GM23338 (cell line): ENCODE measurements at places on chromosomes 5 and 9. TPM values are rescaled to one million over a fixed set of nuclear protein-coding genes. Genes with fewer than 3 reads are reported as not detected.

DNA sequence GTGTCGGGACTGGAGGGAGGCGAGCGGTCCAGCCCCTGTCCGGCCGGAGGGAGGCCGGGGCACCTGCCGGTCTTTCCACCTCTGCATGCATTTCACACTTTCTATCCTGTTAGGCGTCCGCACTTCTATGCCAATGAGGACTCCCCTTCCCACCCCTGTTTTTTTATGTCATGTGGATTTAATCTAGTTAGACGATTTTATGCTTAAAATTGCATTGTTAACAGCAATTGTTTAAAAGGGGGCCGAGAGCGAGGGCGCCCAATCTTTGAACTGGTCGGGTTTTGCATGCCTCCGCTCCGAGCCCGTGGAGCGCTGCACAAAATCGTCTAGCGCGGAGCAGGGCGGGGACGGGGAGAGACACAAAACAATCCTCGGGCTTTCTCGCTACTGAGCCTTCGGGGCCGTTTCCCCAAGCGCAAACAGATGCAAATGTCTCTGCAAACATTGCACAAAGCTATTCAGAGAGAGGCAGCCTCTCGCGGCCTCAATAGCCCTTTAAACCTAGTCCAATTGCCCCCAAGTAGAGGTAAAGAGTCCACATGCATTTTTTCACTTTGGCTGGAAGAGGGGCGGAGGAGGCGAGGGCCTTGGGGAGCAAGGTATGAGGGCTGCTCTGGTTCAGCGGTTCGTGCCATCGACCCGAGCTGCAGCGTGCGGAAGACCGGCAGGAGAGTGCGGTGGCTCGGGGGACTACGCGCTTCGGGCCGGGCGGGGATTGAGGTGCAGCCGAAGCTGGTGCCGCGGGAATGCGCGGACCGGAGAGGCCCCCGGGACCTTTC is 37.5 kb upstream of the TIFAB start:
- DNase-seq = peak; percentile 62
- peak overlapping the region; percentile 57 for H3K4me3 ChIP-seq
- no peak overlapping the region for H3K27ac ChIP-seq

DNA sequence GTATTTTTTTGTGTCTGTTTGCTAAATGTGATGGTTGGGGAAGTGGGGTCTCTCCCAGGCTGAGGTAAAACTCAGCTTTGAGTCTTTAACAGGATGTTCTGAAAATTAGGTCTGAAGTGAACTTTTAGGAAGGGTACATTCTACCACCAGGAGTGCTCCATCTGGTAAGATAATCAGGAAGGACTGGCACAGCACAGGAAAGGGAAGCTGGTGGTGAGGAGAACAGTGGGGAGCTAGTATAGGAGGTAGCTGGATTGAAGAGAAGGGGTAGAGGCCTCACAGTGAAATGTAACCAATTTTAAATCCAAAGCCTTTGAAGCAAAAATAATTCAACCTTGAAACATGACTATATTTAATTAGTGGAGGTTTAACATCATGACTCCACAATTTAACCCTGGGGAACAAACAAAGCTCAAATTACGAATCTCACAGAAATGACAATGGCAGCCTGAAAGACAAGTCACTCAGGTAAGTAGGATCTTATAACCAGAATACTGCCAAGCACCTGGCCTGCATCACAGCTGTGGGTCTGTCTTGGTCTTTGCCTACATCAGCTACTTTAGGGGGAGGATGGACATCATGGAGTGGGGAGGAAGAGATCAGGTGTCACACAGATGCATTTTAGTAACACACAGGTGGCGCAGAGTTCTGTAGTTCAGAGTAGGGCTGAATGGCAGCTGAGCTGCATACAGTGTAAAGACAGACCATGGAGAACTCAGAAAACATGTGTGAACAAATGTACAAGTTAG is 445.3 kb downstream of the DMRT2 start:
- no peaks in the 10 kb centered on the region for H3K36me3 ChIP-seq
- peaks cover 14% of the 10 kb centered on the region for H3K4me1 ChIP-seq
- H3K27me3 ChIP-seq = no peaks in the 10 kb centered on the region
- H3K27ac ChIP-seq = no peak overlapping the region
- H3K4me3 ChIP-seq = no peak overlapping the region

Gene DDX4
- 0.83 TPM in 1 of 2 replicates, not detected in the other for total RNA-seq

DNA sequence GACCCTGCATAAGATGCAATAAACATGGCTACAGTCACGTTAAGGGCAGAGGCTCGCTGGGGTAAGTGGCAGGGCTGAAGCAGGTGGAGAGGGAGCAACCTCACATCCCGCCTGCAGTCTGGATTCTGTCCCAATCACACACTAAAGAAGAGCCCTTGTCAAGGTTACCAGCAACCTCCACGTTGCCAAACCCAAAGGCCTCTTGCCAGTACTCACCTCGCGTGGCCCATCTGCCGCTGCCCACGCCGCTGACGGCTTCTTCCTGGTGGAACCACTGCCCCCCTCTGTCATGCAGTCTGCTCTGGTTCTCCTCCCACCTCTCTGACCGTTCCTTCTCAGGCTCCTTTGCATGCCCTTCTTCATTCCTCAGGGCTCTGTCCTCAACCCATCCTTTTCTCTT is 8.8 kb downstream of the AQP7 start:
- H3K4me1 ChIP-seq = no peaks in the 10 kb centered on the region
- H3K4me3 ChIP-seq = no peak overlapping the region
- H3K27me3 ChIP-seq = no peaks in the 10 kb centered on the region
- no peak overlapping the region for H3K27ac ChIP-seq

Gene LHX3
- total RNA-seq = not detected in 2 replicates

Gene PTPN3
- 2.6 and 2.8 TPM in 2 replicates for total RNA-seq

DNA sequence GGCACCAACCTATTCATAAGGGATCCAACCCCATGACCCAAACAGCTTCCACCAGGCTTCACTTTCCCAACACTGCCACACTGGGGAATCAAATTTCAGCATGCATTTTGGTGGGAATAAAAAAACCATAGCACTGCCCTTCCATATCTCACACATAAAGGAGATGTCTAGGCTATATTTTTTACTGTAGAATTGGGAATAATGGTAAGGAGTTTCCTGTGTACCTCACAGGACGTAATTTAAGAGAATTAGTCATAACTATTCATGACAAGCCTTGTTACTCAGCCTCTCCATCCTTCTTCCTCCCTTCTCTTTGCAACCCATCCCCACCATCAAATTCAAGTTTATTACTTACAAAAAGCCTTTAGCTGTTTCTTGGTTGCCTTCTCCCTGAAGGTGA is 352.1 kb downstream of the MLLT3 start:
- H3K27ac ChIP-seq = no peak overlapping the region
- no peak overlapping the region for H3K4me3 ChIP-seq
- H3K4me1 ChIP-seq = no peaks in the 10 kb centered on the region
- H3K36me3 ChIP-seq = no peaks in the 10 kb centered on the region; the same call in 1 of the 2 replicates

DNA sequence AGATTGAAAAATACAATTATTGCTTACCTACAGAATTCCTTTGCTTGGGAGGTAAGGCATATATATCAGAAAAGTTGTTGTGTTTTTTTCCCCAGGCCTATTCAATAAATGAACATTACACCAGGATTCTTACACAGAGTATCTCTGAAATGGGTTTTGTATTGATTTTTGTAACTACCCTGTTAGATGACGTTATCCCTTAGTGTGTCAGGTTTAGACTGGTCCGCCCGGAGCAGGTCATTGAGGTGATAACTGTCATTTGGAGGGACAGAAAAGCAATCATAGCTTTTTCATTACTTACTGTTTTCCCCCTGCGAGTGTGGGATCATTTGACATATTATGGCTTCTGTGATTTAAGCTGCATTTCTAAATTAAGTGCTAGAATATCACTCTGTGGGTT is 715.2 kb upstream of the ADAMTS16 start:
- H3K27ac ChIP-seq = no peak overlapping the region
- DNase-seq = no peak
- no peaks in the 10 kb centered on the region for H3K4me1 ChIP-seq
- H3K27me3 ChIP-seq = no peaks in the 10 kb centered on the region
- no peaks in the 10 kb centered on the region for H3K36me3 ChIP-seq
